ENCODE measurements at places on chromosomes 12 and 14.

- DNase-seq = no peak
Measured at GRCh38 chr12:26599096-26599695, 233.8 kb downstream of the ITPR2 start.

DNA sequence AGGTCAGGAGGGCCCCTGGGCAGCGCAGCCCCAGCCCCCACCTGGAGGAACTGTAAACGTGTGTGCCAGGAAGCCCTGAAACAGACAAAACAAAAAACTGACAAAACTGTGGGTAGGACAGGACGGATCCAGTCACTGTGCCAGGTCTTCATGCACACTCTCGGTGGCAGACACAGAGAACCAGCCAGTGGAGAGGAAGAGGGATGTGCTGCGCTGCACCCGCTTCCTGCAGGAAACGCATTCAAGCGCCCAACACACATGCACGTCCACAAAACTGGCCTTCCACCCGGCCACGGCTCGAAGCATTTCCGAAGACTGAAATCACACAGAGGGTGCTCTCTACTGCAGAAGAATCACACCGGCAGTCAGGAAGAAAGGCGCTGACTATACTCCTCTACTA, 16.9 kb downstream of the BRF1 start:
- no peak for DNase-seq

DNA sequence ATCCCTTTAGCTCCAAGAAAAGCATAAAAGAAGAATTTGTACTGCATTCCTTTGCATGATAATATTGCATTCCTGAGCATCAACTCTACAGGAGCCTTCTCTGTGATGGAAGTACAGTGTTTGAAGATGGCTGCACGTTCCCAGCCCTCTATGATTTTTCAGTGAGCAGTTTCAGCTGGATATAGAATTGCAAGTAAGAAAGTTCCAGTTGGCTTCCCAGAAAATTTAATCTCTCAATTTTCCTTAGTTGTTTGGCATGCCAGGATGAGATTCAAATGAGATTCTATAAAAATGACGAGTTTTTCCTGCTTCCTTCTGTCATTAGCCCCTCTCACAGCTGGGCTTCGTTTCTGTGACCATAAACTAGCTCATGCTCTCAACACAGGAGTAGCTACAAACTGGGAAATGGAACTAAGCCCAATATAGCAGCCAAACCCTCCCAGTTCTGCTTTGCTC, 109.9 kb downstream of the TTC8 start:
- DNase-seq = peak; percentile 27

DNA sequence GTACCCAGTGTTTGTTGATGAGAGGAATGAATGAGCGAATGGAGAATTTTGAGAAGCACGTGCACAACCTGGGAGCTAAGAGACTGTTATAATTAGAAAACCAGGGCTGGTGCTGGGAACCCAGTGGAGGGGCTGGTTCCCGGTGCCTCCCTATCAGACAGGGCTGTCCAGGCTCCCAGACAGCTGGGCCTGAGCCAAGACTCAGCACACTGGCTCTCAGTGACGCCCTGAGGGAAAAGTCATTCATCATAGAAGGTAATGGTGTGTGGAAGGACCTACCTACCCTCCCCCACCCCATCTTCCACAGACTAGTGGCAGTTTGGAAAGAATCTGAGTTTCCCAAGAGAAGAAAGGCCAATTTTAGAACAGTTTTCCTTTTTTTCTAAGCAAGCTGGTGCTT, 34.7 kb downstream of the KCNA5 start:
- DNase-seq = peak; percentile 29

- no peak for DNase-seq
Measured at GRCh38 chr14:24370748-24371147, 2.8 kb downstream of the NFATC4 start.

- DNase-seq = no peak
Measured at GRCh38 chr12:54463484-54463883, 9.9 kb downstream of the GTSF1 start.

DNA sequence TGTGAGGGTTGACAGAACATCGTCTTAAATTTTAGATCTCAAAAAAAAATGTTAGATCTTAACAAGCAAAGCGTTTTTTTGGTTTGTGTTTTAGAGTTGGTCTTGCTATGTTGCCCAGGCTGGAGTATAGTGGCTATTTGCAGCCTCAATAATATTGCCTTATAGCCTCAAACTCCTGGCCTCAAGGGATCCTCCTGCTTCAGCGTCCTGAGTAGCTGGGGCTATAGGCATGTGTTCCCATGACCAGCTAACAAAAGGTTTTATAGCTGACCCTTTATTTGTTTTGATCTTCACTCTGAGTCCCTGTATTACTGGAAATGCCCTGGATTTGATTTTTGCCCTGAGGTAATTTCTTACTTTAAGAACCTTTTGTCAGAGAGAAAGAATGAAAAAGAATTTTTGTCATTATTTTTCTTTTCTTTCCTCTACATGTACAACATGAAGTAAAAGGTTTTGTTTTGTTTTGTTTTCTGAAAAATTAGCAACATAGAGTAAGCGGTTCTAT, 5.2 kb downstream of the INHBC start:
- DNase-seq = no peak

DNA sequence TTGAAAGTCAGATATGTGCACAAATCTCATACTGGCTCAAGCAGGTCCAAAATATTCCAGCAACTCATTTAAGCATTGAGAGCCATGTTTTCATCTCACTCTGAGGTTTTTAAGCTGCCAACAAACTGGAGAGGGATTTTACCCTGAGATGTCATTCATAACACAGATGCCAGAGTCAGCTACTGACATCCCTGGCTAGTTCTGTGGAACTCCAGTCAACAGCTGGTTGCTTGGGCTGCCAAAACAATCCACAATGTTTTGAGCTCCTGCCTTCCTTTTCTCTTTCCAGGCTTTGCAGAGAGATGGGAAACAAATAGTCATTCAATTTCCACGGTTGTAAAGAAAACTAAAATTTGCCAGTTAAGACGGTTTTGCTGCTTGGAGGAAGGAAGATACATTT, 621.2 kb upstream of the FBXO33 start:
- no peak for DNase-seq

- DNase-seq = no peak
Measured at GRCh38 chr12:110345963-110346362, 57.5 kb downstream of the ANAPC7 start.

DNA sequence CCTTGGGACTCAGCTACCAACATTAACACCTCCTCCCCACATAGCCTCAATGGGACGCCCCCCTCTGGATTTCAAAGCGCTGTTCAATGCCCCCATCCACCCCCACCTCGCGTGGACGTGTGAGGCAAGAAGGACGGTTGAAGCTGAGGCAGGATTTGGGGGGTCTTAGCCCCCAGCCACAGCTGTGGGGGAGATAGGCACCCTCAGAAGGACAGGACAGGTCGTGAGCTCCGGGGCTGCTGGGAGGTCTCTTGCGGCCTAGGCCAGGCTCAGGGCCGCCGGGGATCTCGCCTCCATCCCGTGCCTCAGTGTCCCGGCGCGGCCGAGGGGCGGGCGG, 8.3 kb upstream of the SP7 start:
- DNase-seq = no peak

DNA sequence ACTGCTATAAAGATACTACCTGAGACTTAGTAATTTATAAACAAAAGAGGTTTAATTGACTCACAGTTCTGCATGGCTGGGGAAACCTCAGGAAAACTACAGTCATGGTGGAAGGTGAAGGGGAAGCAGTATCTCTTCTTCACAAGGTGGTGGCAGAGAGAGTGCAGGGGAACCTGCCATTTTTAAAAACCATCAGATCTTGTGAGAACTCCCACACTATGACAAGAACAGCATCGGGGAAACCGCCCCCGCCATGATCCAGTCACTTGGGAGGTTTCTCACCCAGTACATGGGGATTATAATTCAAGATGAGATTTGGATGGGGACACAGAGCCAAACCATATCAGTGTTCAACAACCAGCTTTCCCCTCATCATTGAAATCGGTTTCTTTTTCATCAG, 49.9 kb downstream of the AEBP2 start:
- DNase-seq = no peak

DNA sequence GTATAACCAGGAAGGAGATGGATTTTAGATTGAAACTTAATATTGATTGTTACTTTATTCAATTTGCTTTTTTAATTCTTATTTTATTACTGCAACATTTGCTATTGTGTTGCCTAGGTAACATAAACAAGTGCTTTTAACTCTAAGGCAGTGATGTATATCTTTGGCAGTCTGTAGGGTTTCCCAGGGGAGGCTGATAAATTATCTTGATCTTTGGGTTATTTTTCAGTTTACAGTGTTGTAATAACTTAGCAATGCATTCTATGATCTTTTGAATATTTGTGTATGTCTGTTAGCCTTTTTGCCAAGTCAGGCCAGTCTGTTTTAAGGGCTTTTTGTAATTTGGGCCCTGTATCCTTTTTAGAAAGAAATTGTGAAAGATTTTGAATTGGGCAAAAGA, 7.8 kb upstream of the DTD2 start:
- no peak for DNase-seq

DNA sequence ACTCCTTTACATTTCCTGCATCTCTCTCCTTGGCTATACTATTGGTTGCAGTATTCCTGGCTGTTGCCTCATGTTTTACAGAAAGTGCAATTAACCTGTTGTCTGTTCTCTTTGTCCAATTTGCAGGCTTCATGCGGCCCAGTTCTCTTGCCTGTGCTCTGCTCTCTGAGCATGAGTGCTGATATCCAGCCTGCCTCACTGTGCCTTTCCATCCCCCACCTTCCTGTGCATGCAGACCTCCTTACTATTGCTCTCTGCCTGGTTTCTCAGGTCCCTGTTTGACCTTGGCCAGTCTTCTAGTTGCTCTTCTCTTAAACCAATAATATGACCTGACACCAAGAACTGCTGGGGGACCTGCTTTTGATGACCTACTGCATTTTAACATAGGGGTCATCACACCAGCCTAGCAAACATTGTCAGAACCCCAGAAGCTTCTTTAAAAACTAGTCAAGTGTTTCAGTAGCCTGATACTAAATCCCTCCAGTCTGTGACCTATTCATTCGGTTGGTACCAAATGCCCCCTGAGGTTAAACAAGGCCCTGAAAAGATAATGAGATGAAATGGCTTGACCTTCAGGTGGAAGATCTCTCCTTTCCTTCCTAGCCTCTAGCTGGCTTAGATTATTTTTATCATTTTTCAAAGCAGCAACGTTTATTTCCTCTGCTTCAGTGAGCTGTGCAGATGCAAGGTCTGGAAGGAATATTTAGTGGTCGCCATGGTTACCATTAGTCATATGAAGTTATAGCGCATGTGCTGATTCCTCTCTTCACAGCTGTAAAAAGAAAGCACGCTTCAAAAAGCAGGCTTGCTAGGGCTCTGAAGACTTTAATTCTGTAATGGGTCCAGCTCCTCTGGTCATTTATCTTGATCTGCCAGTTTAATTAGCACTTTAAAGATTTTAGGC, 216.5 kb downstream of the PHLDA1 start:
- DNase-seq = peak; percentile 73

DNA sequence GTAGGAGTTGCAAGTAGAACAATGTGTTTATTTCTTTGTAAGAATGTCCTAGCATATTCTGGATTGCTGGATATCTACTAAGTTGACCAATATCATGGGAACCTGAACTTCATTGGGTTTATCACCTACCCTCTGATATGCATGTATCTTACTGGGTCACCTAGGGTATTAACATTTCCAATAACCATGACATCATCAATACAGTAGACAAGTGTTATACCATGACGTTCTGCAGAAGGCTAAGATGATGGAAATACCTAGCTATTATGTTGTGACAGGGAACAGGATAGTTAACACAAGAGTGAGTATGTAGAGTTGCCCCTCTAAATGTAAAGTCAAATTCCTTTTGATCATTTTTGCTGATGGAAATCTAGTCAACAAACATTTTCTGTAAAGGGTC, 26.0 kb downstream of the GPR65 start:
- no peak for DNase-seq

- DNase-seq = no peak
Measured at GRCh38 chr14:73738518-73739173, 24.5 kb upstream of the PNMA1 start.

DNA sequence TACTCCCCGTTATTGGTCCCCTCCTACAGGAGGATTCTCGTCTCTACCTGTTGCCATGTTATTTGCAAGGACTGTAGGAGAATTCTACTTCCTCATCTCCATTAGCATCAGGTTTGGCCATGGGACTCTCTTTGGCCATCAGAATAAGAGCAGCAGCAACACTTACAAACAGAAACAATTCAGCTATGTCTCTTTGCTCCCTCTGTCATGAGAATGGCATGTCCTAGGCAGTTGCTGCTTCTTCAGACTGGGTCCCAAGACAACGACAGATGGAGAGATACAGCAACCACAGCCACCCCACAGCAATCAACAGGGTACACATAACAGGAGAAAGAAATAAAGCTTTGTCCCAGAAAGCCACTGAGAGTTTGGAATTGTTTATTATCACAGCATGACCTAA, 19.7 kb downstream of the SLC41A2 start:
- no peak for DNase-seq

GRCh38 chr12:42967850-42968249, 378.3 kb upstream of the PRICKLE1 start:
- DNase-seq = no peak

- DNase-seq = no peak
Measured at GRCh38 chr12:46893434-46893833, 67.6 kb upstream of the SLC38A4 start.

DNA sequence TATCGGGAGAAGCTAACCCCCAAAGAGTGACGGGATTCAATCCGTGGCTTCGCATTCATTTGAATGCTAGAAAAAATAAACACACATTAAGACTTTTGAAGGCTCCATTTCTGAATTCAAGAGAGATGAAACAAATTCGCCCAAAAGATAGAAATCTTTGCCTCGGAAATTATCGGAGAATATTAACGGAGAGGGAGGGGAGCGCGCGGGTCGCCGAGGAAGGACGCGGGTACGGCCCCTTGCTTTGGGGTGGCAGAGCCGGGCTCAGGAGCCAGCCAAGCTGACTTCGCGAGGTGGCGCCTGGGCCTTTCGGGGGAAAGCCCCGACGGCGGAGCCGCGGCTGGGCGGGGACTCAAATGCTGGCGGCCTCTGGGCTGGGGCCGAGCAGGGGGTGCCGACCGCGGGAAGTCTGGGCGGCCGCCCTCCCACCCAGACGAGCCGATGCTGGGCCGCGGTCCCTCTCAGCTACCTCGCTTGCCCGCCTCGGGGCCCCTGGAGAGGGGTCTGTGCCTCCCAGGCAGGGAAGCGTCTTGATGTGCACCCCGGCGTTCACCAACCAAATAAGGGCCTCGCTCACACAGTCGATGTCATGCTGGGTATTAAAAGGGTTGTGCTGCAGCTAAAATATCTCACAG, 14.7 kb downstream of the NKX2-1 start:
- DNase-seq = no peak

GRCh38 chr12:8541562-8541961, 857 bp upstream of the CLEC4E start:
- no peak for DNase-seq

DNA sequence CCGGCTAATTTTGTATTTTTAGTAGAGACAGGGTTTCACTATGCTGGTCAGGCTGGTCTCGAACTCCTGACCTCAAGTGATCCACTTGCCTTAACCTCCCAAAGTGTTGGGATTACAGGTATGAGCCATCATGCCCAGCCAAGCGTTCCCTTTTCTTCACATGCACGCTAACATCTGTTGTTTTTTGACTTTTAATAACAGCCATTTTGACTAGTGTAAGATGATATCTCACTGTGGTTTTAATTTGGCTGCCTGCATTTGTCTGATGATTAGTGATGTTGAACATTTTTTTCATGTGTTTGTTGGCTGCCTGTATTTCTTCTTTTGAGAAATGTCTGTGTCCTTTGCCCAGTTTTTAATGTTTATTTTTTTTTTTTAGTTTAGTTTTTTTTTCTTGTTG, 10.2 kb upstream of the YARS2 start:
- DNase-seq = no peak

GRCh38 chr12:34400986-34401658, 378.8 kb downstream of the ALG10 start:
- DNase-seq = no peak

Data from left renal pelvis (tissue), 4 donors.